CD4-positive, alpha-beta T cell treated with Interleukin-1 beta for 1 hour (primary cell): ENCODE measurements at places on chromosomes 6 and 20.

GRCh38 chr20:56940466-56940865 is 311.4 kb downstream of the TFAP2C start:
- DNase-seq = no peak

DNA sequence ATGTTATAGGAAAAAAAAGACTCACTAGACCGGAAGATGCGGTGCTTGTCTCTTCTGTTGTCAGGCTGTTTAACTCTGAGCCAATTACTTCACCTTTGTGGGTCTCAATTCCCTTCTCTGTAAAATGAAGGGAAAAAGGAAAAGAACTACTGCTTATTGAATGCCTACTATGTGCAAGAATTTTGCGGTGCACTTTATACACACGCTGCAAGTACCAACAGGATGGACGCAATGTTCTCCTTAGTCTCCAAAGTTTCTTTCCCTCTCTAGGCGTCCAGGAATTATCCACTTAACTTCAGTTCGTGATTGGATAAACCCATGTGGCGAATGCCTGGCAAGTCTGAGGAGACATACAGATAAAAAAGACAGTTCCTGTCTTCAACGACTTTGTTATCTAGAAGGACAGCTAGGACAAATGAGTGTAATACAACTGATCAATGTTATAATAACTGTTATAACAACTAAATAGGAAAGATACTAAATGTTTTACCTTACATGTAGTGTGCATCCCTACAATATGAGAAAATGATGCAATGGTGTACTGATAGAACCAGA is 69.0 kb upstream of the JARID2 start:
- DNase-seq = no peak

- no peak for DNase-seq
Observed at GRCh38 chr20:35515949-35516645, 13.4 kb downstream of the C20orf173 start.

DNA sequence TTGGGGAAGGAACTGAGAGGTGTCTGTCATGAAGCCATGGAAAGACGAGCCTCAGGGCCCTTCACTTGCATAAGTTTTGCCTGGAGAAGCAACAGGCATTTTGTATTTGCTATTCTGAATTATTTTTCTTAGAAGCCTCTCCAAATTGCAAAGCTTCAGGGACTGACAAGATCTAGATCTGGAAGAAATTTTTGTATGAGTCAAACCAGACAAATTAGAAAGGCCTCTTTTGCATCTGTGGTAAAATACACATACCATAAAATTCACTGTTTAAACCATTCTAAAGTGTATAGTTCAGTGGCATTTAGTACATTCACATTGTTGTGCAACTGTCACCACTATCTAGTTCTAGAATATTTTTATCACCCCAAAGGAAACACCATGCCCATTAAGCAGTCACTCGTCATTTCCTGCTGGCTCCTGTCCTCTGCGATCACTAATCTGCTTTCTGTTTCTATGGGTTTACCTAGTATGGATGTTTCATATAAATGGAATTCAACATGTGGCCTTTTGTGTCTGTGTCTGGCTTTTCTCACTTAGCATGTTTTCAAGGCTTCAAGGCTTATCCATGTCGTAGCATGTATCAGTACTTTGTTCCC is 269.1 kb downstream of the PHF3 start:
- DNase-seq = no peak

DNA sequence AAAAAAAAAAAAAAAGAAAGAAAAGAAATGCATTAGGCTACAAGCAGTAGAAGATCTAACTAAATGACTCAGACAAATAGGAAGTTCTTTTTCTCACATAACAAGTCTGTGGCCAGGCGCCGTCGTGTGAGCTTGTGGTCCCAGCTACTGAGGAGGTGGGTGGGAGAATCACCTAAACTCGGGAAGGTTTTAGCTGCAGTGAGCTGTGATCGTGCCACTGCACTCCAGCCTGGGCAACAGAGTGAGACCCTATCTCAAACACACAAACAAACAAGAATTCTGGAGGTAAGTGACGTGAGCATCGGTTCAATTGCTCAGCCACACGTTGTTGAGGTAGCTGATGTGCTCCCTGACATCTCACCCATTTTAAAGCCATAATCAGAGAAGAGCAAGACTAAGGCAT is 37.9 kb upstream of the SLC23A2 start:
- peak; percentile 41 for DNase-seq

GRCh38 chr6:137222381-137222780 is 3.2 kb upstream of the IFNGR1 start:
- no peak for DNase-seq

DNA sequence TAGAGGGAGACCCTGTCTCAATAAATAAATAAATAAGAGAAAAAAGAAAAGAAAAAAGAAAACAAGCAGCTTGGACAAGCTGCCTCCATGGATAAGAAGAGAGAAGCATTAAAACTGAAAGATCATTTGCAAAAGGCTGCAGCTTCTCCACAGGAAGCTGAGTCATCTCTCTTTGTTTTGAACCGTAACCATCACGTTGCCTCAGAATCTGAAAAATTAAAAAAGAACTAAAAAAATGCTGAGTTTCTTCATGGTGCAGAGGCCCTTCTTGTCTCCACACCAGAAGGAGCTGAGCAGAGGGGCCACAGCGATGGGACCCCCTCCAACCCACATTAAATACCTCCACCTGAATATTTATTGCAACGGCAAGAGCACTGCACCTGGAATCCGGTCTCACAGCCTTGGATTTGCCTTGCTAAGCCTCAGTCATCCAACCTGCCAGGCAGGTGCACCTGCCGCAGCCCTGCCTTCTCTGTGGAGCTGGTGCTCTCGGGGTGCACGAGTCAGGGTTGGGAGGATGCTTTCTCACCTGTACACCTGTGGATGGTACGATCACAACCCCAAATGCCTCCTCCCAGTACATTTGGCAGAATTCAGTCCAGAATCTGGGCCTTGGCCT is 28.1 kb downstream of the TOX2 start:
- DNase-seq = peak; percentile 31

GRCh38 chr6:69863766-69864165 is 2.6 kb upstream of the COL19A1 start:
- no peak for DNase-seq

GRCh38 chr6:128079021-128079420 is 178.2 kb upstream of the THEMIS start:
- no peak for DNase-seq

DNA sequence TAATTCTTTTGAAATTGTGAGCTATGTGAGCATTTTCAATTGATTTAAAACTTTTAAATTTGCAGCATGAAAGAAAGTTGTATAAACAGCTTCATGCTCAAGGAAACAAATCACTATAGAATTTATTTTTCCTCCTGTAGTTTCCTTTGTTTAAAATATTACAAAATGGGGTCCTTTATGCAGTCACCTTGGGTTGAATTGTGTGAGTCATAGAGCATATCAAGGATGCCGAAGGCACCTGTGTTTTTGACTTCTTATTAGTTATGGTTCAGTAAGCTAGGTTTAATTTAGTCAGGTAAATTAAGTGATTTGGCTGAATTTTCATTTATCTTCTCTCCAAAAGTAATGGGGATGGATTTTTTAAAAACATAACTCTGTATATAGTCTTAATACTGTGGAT is 96.8 kb downstream of the BCKDHB start:
- DNase-seq = no peak

- no peak for DNase-seq
Observed at GRCh38 chr6:102485480-102485879, 1092.0 kb downstream of the GRIK2 start.

- no peak for DNase-seq
Observed at GRCh38 chr20:59469267-59470252, 134.8 kb upstream of the PHACTR3 start.

- no peak for DNase-seq
Observed at GRCh38 chr6:43970913-43971775, 156.1 kb downstream of the MRPL14 start.

- DNase-seq = no peak
Observed at GRCh38 chr6:128886706-128887105, 3.8 kb downstream of the LAMA2 start.

GRCh38 chr6:106614592-106615257 is 14.6 kb downstream of the RTN4IP1 start:
- no peak for DNase-seq

DNA sequence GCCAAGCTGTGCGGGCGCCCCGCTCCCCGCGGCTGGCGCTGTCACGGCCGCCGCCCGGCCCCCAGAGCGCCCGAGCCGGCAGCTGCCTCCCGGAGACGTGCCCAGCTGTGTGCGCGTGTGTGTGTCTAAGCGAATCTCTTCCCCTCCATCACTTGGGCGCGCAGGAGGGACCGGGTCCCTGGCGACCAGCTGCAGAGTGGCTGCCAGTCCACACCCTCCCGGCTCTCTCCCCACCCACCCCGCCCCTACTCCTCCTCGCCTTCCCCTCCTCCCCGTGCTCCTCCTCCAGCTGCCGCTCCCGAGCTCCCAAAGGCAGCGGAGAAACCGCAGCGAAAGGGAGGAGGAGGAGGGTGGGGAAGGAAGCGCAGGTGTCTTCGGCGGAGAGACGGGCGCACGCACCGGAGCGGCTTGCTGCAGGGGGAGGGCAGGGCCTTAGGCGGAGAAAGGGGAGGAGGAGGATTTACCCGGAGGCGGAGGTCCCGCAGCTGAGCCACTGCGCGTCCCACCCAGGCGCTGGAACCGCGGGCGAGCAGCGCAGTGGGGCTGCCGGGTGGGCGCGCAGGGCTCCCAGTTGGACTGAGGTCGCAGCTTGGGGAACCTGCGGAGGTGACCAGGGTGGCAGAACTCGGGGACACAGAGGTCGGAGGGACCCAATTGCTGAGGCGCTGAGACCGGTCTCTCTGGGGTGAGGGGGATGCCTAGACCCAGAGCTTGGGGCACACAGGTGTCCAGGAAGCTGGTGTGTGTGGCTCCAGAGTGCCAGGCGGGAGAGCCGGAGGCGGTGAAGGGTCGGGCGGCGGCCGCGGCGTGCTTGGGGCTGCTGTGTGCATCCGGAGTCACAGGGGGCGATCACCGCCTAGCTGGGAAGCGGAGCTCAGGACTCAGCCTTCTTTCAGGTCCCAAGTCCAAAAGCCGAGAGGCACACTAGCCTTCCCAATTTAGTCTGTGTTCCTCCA is at the start of gene HS3ST5:
Gene HS3ST5, minus strand, starts transcription at position 198 of the 956 bp plus-strand sequence. CDS start 280,178 bp downstream, outside the sequence.
- no peak for DNase-seq

DNA sequence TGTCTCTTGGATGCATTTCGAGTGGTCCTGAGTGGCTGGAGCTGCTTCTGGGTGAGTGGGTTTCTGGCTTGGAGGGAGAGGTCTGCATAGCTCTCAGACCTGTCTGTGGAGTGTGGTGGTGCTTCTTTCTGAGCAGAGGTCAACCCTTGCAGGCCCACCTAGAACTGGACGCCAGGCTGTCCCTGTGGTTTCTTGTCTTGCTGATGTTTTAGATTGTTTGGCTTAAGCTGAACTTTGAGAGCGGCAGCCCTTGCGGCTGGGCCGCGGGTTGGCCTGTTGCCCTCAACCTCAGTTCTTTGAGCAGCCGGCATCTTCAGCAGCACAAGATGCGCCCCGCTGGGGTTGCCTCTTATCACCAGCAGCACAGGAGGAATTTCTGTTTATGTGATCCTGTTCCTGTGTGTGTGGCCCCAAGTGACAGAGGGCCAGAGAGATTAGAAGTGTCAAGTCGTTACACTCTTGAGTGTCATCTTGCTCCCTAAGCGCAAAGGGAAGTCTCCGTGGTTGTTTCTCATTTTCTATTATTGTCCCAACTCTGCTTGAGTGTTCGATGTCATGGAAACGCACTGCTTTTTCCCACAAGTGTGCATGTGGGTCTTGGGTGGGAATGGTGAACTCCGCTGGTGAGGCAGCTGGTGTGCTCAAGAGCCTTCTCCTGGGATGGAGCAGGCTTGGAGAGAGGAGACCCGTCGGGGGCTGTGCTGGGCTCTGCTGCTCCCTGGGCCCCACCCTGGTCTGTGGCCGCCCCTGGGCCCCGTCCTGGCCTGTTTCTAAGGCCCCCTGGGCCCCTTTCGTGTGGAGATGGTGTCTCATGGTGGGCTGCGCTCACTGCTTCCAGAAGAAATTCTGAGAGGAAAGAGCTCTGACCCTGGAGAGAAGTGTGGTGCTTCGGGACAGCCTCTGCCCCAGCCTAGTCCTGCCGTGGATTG is 20.1 kb upstream of the SLC22A1 start:
- no peak for DNase-seq

DNA sequence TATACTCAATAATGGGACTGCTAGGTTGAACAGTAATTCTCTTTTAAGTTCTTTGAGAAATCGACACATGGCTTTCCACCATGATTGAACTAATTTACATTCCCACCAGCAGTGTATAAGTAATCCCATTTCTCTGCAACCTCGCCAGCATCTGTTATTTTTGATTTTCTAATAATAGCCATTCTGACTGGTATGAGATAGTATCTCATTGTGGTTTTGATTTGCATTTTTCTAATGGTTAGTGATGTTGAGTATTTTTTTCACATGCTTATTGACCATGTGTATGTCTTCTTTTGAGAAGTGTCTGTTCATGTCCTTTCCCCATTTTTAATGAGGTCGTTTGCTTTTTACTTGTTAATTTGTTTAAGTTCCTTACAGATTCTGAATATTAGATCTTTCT is 66.5 kb downstream of the STK4 start:
- no peak for DNase-seq

GRCh38 chr6:116615937-116616736 is at the start of gene RSPH4A:
Gene RSPH4A (plus strand): TSS chr6:116616479. CDS start chr6:116616624, 145 bp downstream.
- peak; percentile 73 for DNase-seq

DNA sequence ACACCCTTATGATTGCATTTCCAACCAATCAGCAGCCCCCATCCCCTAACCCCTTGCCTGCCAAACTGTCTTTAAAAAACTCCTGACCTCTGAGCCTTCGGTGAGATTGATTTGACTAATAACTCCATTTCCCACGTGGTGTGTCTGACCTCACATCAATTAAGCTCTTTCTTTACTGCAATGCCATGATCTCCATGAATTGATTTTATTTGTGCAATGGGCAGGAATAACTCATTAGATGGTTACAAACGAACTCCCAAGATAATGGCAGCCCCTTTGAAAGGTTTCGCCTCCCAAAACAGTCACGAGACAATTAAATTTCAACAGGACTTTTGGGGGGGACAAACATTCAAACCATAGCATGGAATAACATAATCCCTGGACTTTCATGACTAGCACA is 161.2 kb downstream of the DOK5 start:
- no peak for DNase-seq

GRCh38 chr20:63025534-63026331 is 19.0 kb upstream of the BHLHE23 start:
- DNase-seq = no peak

- no peak for DNase-seq
Observed at GRCh38 chr6:1941534-1941933, 303.9 kb downstream of the GMDS start.

- DNase-seq = no peak
Observed at GRCh38 chr6:71334768-71335167, 46.2 kb downstream of the OGFRL1 start.

GRCh38 chr6:3297006-3297405 is 38.3 kb downstream of the PSMG4 start:
- no peak for DNase-seq

- no peak for DNase-seq
Observed at GRCh38 chr6:167840526-167841179, 13.9 kb downstream of the AFDN start.

DNA sequence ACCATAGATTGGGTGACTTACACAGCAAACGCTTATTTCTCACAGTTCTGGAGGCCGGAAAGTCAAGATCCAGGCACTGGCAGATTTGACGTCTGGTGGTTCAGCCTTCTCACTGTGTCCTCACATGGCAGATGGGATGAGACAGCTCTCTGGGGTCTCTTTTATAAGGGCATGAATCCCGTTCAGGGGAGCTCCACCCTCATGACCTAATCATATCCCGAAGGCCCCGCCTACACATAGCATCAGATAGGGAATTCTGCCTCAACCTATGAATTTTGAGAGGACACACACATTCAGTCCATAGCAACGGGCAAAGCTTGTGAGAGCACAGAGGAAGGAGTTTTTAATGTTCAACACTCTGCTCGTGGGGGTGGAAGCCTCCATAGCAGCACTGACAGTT is 27.5 kb downstream of the DAAM2 start:
- DNase-seq = no peak
